Natural killer cell treated with Interleukin-12 subunit alpha and Interleukin-12 subunit beta and Interleukin-15 and Interleukin-18, amount 100 ng/mL, for 72 hours (primary cell): ENCODE measurements at places on chromosomes 4 and X.

DNA sequence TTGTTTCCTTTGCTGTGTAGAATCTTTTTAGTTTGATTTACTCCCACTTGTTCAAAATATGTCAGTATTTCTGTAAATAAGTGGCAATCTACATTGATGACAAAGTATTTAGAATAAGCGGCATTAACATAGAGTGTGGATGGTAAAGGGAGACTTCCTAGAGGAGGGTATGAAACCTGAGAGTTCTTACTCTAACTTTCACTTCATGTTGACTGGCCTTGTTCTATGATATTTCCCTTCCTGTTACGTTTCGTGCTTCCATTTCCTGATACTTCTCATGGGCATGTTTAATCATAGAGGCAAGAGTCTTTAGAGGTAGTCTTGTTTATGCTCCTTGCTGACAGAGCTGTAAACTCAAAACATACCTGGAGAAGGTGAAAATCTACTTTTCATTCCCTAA is 408.9 kb downstream of the GLUD2 start:
- H3K4me1 ChIP-seq, result no peaks in the 10 kb centered on the region
- no peaks in the 10 kb centered on the region for H3K27me3 ChIP-seq
- H3K4me3 ChIP-seq, result no peak overlapping the region
- H3K27ac ChIP-seq, result no peak overlapping the region

- H3K27ac ChIP-seq, result no peak overlapping the region
- H3K27me3 ChIP-seq, result no peaks in the 10 kb centered on the region
- no peaks in the 10 kb centered on the region for H3K4me1 ChIP-seq
- H3K4me3 ChIP-seq, result no peak overlapping the region
- no peak for DNase-seq
Measured at GRCh38 chrX:12332786-12333347, 194.6 kb downstream of the FRMPD4 start.

DNA sequence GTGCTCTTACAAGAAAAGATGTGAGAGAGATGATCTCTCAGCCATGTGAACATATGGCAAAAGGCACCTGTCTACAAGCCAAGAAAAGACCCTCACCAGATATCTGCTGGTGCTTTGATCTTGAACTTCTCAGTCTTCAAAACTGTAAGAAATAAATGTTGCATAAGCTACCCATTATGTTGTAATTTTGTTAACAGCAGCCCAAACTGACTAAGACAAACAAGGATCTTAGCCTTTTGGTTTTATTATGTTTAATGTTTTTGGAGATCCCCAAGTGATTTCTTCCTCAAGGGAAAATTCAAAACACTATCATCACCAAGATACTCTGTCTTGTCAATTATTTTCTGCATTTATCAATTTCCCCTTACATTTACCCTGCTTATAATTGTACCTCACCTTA is 21.8 kb upstream of the CCNI start:
- H3K4me3 ChIP-seq, result no peak overlapping the region
- no peaks in the 10 kb centered on the region for H3K36me3 ChIP-seq
- H3K27ac ChIP-seq, result no peak overlapping the region

DNA sequence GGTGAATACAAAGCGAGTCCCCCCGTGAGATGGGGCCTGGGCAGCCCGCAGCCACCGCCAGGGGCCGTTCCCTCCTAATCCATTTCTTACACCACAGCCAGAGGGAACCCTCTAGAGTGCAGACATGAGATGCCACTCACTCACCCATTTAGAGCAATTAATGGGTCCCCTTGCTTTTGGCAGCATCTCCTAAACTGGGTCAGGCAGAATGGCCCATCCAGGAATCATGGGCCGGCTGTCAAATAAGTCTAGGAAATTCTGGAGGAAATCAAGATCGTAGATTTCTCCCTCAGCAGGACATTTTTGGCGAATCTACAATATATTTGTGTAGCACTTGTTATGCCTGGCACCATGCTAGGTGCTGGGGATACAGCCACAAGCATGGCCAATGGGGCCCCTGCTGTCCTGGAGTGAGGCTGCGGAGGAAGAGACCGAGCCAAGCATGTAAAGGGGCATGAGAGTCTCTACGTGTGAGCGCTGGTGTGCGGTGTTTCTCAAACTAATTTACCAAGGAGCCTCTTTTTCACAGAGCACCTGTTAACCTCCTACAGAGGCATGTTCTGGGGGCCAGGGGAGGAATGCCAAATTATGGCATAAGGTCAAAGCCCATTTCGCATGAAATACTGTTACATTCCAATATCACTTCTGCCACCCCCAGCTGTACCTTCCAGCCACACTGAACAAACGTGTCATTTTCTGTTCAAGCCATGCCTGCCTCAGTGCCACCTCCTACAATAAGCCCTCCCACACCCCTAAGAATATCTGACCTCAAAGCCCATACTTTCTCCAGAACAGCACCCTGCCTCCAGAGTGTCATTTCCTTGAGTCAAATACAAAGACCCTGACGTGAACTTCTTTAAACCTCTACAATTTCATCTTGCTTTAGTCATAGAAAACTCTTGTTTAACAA is 28.1 kb upstream of the JAKMIP1 start:
- H3K4me3 ChIP-seq, result no peak overlapping the region
- H3K4me1 ChIP-seq, result peaks cover 8% of the 10 kb centered on the region
- no peak overlapping the region for H3K27ac ChIP-seq
- H3K27me3 ChIP-seq, result peaks cover 7% of the 10 kb centered on the region
- no peak for DNase-seq

- peaks cover 11% of the 10 kb centered on the region for H3K4me1 ChIP-seq
- peaks cover 11% of the 10 kb centered on the region for H3K36me3 ChIP-seq
- no peak for DNase-seq
- H3K4me3 ChIP-seq, result peak overlapping the region; percentile 38
Measured at GRCh38 chrX:136866337-136867095, 14.0 kb downstream of the RBMX start.

DNA sequence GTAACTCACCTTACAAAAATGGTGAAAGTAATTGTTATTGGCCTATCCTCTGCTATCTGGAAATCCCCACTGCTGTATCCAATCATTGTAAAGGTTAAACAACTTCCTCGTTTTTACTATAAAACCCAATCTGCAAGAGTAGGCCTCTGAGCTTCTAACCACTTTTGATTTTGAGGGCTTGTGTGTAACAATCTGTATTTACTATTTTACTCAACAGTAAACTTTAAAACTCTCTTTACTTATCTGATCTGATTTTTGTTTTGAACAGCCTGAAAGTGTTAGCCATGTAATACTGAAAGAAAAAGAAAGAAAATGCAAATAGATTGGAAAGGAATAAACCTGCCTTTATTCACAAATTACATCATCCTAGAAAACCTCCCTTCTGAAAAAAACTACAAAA is 63.1 kb downstream of the SLC10A7 start:
- peak overlapping the region; percentile 84 for H3K27ac ChIP-seq
- DNase-seq, result no peak
- H3K4me1 ChIP-seq, result peaks cover 25% of the 10 kb centered on the region
- no peaks in the 10 kb centered on the region for H3K36me3 ChIP-seq

DNA sequence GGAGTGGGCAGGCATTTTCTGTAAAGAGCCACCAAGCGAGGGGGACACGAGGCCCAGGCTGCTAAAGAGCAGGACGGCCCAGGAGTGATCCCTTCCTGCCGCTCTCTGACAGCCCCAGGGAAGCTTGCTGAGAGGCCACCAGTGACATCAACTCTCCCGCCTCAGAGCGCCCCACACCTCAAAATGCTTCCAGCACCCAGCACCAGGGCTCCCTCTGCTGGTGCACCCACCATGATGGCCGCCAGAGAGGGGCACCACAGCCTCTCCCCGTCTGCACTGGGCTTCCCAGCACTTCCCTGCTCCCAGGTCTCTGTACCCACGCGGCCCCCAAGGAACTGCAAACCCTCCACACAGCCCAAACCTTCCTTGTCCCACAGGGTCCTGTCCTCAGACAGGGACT is 40.4 kb downstream of the GAK start:
- H3K4me3 ChIP-seq, result no peak overlapping the region
- H3K4me1 ChIP-seq, result peaks cover 6% of the 10 kb centered on the region
- no peak overlapping the region for H3K27ac ChIP-seq
- DNase-seq, result no peak
- no peaks in the 10 kb centered on the region for H3K27me3 ChIP-seq

- no peak overlapping the region for H3K27ac ChIP-seq
- DNase-seq, result no peak
- no peaks in the 10 kb centered on the region for H3K4me1 ChIP-seq
- H3K36me3 ChIP-seq, result no peaks in the 10 kb centered on the region
- no peaks in the 10 kb centered on the region for H3K27me3 ChIP-seq
Measured at GRCh38 chrX:38313190-38313589, 14.1 kb downstream of the RPGR start.

- no peaks in the 10 kb centered on the region for H3K27me3 ChIP-seq
- H3K4me1 ChIP-seq, result no peaks in the 10 kb centered on the region
- no peak overlapping the region for H3K27ac ChIP-seq
- DNase-seq, result no peak
- H3K36me3 ChIP-seq, result no peaks in the 10 kb centered on the region
Measured at GRCh38 chrX:63258144-63258543, 93.0 kb downstream of the SPIN4 start.

DNA sequence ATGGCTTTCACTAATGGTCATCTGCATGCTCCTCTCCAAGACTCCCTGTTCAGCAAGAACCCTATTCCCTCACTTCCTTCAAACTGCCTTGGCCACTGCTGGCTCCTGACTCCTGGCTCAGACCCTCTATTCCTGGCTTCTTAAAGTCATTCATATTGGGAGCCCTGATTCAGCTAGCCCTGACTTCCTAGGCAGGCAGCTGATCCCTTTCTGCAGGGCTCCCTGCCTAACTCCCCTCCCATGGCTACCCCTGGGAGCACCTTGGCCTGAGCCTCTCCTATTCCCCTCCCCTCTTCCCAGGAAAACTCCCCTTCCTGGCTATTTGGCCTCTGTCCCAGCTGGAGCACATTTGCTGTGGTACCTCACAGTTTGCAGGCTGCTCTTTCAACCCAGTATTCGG is 154.9 kb upstream of the PJA1 start:
- H3K36me3 ChIP-seq, result no peaks in the 10 kb centered on the region
- no peak overlapping the region for H3K27ac ChIP-seq
- H3K4me3 ChIP-seq, result no peak overlapping the region
- no peaks in the 10 kb centered on the region for H3K27me3 ChIP-seq

DNA sequence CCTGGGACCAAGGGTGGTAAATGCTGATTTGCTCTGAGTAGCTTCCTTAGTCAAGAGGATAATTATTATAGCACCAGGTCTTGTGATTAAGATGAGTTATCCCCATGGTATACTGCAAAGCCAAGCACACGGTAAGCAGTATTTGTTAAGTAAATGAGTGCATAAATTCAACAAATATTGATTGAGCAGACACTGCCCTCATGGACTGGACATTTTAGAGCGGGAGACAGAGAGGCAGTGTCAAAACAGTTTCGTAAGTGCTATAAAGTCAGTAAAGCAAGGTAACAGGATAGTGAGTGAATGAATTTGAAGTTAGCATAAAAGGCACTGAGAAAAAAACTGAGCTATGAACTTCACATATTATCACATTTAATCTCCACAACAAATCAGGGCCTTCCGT is 13.9 kb downstream of the PHF8 start:
- peaks cover 47% of the 10 kb centered on the region for H3K36me3 ChIP-seq
- H3K27me3 ChIP-seq, result no peaks in the 10 kb centered on the region
- peaks cover 12% of the 10 kb centered on the region for H3K4me1 ChIP-seq
- no peak for DNase-seq
- no peak overlapping the region for H3K4me3 ChIP-seq

GRCh38 chr4:17511509-17511949 is 361 bp downstream of the QDPR start:
- H3K36me3 ChIP-seq, result no peaks in the 10 kb centered on the region
- peaks cover 16% of the 10 kb centered on the region for H3K4me1 ChIP-seq
- peak; percentile 63 for DNase-seq
- H3K27ac ChIP-seq, result peak overlapping the region; percentile 76
- peak overlapping the region; percentile 93 for H3K4me3 ChIP-seq

DNA sequence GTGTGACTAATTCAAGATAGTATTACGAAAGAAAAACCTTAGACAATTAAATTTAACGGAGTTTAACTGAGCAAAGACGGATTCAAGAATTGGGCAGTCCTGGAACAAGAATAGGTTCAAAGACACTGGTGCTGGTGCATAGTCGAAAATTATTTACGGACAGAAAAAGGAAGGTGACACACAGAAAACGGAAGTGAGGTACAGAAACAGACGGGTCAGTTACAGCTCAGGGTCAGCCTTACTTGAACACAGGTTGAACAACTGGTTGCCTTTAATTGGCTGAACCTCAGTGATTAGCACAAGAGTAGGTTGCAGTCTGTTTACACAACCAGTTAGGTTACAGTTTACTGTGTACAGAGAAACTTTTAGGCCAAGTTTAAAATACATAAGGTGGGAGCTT is 31.5 kb downstream of the KLHL8 start:
- no peak for DNase-seq
- no peak overlapping the region for H3K27ac ChIP-seq
- H3K4me3 ChIP-seq, result no peak overlapping the region
- no peaks in the 10 kb centered on the region for H3K27me3 ChIP-seq
- no peaks in the 10 kb centered on the region for H3K36me3 ChIP-seq

DNA sequence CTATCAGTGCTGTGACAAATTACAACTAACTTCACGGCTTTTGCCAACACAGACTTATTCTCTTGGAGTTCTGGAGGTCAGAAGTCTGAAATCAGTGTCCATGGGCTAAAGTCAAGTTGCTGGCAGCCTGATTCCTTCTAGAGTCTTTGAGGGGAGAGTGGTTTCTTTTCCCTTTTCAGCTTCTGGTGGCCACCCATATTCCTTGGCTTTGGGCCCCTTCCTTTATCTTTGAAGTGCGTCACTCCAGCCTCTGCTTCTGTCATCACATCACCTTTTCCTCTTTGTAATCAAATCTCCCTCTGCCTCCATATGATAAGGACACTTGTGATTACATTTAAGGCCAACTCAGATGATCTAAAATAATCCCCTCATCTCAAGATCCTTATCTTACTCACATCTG is 9.0 kb downstream of the FAM114A1 start:
- no peak overlapping the region for H3K4me3 ChIP-seq
- DNase-seq, result no peak

DNA sequence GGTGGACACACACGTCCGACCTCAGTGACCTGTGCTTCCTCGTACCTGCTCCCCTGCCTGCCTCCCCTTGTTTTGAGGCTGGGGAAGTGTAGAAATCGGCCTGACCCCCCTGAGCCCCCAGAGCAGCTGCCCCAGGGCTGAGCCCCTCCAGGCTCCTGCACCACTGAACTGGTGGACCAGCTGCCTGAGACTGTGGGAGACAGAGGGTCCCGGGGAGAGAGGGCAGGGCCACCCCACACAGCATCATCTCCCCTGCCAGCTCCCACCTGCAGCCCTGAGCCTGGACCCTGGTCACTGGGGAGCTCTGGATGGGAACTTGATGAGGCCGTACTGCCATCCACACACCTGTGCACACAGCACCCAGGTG is 15.0 kb upstream of the NAT8L start:
- DNase-seq, result no peak
- no peak overlapping the region for H3K4me3 ChIP-seq
- peaks cover 9% of the 10 kb centered on the region for H3K27me3 ChIP-seq
- no peak overlapping the region for H3K27ac ChIP-seq
- peaks cover 6% of the 10 kb centered on the region for H3K4me1 ChIP-seq
